Left lung (tissue), 14 donors: ENCODE measurements at places on chromosomes 13 and 19.
A peak's percentile ranks its signal among the peaks of the same experiment; 100 is the strongest.

GRCh38 chr13:18947376-18947977, 234.1 kb downstream of the TUBA3C start:
- no peak for DNase-seq

DNA sequence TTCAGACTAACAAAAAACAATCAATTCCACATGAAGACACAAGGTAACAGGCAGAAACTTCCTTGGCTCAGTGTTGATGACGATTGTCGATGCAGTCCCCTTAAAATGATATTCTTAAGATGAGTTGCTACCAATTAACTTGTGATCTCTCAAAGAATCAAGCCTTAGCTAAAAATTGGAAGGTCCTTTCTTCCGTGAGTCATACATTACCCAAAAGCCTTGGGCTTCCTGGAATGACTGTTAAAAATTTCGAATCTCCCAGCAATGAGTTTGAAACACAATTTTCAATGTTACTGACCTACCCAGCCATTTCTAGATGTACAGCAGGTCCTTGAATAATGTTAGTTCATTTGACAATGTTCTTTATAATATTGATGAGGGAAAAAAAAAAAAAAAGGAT, 28.0 kb upstream of the RB1 start:
- no peak for DNase-seq

GRCh38 chr19:10683064-10683426, 18.2 kb upstream of the QTRT1 start:
- peak; percentile 50 for DNase-seq

GRCh38 chr19:39449116-39449797, 3.9 kb downstream of the SUPT5H start:
- no peak for DNase-seq

DNA sequence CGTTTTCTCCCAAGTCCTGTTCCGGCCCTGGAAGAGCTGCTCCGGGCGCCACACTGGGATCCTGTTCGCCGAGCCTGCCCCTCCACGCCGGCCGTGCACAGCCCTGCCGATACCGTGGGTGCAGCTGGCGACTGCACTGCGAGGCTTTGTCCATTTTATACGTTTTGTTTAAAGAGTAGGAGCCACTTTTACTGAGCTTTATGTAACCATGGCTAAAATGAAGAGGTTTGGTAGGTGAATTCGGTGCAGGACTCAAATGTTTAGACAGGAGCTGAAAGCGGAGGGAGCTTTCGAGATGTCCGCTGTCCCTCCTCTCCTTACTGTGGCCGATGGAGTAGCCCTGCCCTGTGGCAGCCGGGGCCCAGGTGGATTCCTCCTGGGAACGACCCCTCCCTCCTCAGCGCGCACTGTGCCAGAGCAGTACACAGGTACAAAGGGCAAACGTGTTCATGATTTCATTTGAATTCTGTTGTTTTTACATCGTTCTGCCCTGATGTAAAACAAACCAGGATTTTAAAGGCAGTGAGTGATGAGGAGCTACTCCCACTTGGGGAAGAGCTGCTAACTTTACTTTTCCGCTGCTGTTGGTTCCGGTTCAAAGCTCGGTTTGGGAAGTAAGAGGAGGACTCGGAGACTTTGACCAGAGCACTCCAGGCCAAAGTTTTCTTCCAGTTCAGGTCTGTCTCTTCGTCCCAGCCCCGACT, 1.7 kb downstream of the COL4A2 start:
- no peak for DNase-seq

- no peak for DNase-seq
These were observed 59.4 kb upstream of the SPRY2 start for GRCh38 chr13:80400164-80400864.

- DNase-seq: no peak
These were observed 1.0 kb upstream of the SLC17A7 start for GRCh38 chr19:49442354-49442753.
